ENCODE measurements at places on chromosomes 5 and 9.

DNA sequence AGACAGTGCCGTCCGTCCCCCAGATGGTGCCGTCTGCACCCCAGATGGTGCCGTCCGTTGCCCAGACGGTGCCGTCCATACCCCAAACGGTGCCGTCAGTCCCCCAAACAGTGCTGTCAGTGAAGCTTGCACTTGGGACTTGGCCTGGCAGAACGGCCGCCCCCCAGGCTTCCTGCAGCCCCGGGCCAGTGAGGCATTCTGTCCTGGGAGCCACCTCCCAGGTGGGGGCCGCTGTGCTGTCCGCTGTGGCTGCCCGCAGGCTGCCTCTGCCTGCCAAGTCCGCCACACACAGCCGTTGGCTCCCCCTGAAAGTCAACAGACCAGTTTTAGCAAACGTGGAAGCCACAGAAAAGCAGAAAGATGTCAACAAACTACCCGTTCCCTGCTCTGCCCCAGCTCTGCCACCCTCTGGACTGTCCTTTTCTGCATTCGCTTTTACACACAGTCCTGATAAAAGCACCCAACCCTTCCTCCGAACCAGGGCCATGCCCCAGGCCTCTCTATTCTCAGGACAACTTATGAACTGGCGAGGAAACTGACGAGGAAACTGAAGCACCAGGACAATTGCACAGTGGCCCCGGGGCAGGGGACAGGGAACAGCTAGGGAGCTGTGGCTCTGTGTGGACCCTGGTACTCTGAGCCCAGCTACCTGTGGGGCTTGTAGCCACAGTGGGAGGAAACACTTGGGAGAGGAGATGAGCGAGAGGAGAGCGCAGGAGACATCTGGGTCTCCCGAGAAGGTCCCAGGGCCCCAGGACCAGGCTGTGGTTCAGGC, 39.6 kb upstream of the RXRA start:
- no peak for DNase-seq

- no peak for DNase-seq
These were observed 13.2 kb downstream of the ITK start for GRCh38 chr5:157193699-157194424.

- DNase-seq = no peak
These were observed 31.1 kb upstream of the GAS1 start for GRCh38 chr9:86978413-86978812.

- DNase-seq = no peak
These were observed 16.9 kb upstream of the RNF183 start for GRCh38 chr9:113320051-113320450.

GRCh38 chr9:128781187-128782070, 5.6 kb upstream of the TBC1D13 start:
- no peak for DNase-seq

DNA sequence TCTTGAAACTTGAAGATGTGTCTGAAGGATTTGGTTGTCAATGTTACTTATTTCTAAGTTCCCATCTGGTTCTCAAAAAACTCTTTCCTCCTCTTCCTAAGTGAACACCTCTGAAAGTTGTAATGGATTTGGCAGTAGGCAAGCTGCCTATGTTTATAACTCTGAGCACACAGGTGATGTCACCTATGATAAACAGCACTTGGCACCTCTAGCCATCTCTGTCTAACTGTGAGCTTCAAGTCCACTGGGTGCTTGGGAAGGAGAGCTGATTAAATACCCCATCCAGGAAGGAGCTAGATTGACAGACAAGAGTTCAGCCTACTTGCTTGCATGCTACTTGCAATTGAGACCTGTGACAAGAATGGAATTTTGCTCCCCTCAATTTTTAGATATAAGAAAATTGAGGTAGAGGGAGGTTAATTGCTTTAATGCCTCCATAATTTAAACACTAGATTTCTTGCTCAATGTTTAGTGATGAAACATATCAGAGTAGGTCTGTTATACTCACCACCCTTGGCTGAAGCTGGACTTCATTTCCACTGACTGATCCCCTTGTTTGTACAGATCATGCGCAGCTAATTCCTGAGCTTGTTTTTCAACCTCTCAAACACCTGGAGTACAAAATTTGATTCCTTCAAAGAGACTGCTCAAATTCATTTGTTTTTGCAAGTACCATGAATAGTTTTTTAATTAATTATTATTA, 49.9 kb downstream of the PDE4D start:
- DNase-seq = no peak

GRCh38 chr5:95927927-95928723, 33.5 kb downstream of the ELL2 start:
- DNase-seq = no peak

DNA sequence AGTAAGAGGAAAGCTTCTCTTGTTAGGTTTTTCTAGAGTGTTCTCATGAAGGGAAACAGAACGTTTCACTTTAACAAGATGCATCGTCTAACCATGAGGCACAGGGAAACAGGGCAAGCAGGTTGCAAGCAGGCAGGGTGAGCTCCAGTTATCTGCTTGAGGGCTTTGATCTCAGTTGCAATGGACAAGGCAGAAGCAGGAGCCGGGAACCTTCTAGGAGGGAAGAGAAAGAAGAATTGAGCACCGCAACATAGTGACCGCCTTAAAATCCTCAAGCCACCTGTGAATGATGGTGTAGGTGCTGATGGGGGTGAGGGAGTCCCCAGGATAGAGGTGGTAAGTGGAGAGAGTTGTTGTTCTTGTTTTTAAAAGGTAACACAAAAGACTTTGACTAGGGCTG, 22.9 kb upstream of the ZSWIM6 start:
- DNase-seq = no peak
